ENCODE measurements at places on chromosomes 1 and 21.

GRCh38 chr1:170310951-170311350, 165.2 kb downstream of the NTMT2 start:
- DNase-seq, result no peak

DNA sequence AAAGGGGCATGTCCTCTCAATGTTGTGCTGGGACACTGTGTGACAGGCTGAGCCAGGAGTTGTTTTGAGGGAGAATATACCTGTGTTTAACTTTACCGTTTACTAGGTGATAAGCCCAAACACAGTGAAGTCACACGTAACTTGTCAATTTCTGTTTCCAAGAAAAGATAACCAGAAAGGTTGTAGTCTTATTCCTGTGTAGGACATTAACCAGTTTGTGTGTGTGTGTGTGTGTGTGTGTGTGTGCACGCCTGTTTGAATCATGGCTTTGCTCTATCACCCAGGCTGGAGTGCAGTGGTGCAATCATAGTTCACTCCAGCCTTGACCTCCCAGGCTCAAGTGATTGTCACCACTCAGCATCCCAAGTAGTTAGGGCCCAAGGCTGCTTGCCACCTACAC, 83.6 kb downstream of the MRPS6 start:
- DNase-seq, result no peak

DNA sequence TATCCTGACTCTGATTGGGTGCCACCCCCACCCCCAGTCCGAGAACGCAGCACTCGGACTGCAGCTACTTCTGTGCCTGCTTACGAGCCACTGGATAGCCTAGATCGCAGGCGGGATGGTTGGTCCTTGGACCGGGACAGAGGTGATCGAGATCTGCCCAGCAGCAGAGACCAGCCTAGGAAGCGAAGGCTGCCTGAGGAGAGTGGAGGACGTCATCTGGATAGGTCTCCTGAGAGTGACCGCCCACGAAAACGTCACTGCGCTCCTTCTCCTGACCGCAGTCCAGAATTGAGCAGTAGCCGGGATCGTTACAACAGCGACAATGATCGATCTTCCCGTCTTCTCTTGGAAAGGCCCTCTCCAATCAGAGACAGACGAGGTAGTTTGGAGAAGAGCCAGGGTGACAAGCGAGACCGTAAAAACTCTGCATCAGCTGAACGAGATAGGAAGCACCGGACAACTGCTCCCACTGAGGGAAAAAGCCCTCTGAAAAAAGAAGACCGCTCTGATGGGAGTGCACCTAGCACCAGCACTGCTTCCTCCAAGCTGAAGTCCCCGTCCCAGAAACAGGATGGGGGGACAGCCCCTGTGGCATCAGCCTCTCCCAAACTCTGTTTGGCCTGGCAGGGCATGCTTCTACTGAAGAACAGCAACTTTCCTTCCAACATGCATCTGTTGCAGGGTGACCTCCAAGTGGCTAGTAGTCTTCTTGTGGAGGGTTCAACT, 2.1 kb downstream of the RBM15 start:
- no peak for DNase-seq

DNA sequence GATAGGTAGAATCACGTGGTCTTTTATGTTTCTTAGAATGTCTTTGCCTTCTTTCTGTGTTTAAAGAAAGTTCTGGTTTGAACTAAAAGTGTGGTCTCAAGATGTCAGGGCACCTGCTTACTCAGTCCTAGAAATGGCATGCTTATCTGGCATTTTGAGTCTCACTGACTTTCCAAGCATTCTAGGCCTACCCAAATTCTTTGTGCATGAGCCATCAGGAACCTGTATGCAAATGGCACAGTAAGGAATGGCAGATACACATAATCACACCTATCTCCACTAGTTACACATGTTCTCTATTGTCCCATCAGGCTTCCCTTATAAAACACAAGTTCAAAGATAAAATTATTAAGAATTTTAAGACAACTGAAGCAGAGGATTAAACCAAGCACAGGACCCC, 29.5 kb upstream of the CLCA4 start:
- DNase-seq, result no peak

DNA sequence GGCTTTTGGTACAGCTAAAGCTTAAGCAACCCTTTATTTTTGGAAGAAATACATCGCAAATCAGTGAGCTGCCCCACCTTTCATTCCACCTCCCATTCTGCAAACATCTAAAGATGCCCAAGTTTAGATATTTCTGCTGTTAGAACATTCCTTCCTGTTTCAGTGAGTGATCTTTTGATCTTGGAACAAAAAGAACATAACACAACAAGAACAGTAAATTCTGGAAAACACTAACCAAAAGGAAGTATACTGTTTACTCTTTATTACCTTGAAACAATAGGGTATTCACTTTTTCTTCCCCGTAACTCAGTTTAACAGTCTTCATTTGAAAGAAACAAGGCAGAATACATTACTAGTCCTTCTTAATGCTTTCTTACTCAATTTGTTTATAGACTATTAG, 40.6 kb downstream of the HNRNPR start:
- no peak for DNase-seq

GRCh38 chr1:231313661-231314060, 24.0 kb downstream of the EXOC8 start:
- DNase-seq, result no peak

- DNase-seq, result no peak
Measured at GRCh38 chr1:162782671-162783070, 7.8 kb upstream of the HSD17B7 start.

DNA sequence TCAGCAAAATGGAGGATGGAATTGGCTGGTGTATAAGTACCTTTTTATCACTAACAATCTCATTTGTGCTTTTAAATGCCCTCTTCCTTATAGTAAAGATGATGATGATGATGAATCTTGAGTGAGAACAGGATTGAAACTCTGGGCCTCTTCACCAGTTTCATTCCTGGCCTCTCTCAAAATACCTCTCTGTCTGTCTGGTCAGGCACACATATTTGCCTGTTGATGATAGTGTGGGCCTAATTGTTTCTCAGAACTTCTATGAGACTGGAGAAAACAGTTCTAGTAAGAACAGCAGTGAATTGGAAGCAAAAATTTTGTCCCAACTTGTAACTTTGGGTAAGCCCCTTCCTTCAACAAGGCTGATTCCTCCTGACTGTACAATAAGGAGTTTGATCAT, 94.4 kb upstream of the RGS4 start:
- no peak for DNase-seq

- no peak for DNase-seq
Measured at GRCh38 chr21:46605767-46606426, 1.0 kb upstream of the S100B start.

DNA sequence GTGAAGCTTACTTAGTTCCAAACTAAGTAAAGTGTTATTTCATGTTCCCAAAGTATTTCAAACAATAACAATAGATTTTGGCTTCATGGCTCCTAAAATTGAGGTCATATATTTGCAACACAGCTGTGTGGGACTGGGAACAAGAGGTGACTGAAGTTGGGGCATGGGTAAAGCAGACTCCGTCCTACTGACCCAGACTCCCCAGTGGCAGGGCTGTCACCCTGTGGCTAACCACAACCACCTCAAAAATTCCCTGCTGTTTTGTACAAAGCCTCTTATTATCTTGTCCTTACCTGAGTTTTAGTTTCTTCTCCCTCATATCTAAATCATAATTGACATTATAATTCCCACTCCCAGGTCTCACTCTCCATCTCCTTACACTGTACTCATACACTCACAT, 117.6 kb downstream of the PTGER3 start:
- no peak for DNase-seq

DNA sequence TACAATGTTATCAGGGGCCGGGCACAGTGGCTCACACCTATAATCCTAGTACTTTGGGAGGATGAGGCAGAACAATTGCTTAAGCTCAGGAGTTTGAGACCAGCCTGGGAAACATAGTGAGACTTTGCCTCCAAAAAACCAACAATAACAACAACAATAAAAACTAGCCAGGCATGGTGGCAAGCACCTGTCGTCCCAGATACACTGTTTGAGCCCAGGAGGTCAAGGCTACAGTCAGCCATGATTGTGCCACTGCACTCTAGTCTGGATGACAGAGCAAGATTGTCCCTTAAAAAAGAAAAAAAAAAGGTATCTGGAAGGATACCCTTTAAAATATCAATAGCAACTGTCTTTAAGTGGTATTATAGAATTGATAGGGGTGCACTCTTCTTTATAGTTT, 16.1 kb downstream of the SORT1 start:
- DNase-seq, result no peak

GRCh38 chr1:109094377-109094803, 3.8 kb downstream of the TMEM167B start:
- no peak for DNase-seq

- DNase-seq, result no peak
Measured at GRCh38 chr21:16426936-16427335, 697.2 kb downstream of the USP25 start.
